ENCODE measurements at places on chromosomes 1 and 21.

GRCh38 chr1:115771847-115772457, 3.4 kb upstream of the CASQ2 start:
- no peak for DNase-seq

GRCh38 chr1:58003059-58003458, 543.5 kb downstream of the OMA1 start:
- DNase-seq, result no peak

- DNase-seq, result no peak
These were observed 208.5 kb upstream of the SNX7 start for GRCh38 chr1:98453066-98453465.

GRCh38 chr1:22959545-22960360, 12.9 kb downstream of the LACTBL1 start:
- DNase-seq, result no peak

GRCh38 chr1:6602669-6603237, at the start of gene KLHL21:
Gene KLHL21, minus strand, starts transcription at chr1:6602869. Its CDS starts 52 bp downstream, at chr1:6602817.
- peak; percentile 79 for DNase-seq

DNA sequence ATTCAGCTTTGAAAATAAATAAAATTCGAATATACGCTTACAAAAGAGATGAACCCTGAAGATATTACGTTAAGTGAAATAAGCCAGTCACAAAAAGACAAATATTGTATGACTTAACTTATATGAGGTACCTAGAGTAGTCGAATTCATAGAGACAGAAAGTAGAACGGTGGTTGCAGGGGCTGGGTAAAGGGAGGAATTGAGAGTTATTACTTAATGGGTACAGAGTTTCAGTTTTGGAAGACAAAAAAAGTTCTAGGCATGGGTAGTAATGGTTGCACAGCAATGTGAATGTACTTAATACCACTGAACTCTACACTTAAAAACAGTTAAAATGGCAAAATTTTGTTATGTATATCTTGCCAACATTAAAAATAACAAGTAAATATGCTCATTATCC, 48.6 kb upstream of the ZNHIT6 start:
- no peak for DNase-seq

DNA sequence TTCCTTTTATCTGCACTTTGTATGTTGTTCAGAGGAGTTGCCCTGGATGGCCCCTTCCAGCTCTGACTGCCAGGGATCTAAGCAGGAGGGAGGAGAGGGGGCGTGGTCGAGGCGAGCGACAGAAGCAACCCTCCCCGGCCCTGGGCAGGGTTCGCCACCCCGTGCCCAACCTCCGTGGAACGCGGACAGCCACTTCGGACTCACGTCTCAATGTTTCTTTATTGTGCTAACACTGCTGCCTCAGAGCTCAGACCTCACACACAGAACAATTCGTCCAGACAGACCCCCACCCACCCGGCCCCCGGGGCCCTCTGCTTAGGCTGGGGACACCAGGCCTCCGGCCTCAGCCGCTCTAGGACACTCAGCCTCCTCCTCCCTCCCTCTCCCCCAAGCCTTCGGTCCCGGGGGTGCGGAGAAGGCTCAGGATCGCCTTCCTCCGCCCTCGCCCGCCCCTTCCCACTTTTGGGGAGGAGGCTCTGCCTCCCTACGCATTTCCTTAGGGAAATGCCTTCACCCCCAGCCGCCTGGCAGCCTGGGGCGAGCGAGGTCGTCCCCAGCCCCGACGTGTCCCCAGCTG, 8.3 kb downstream of the VSIG8 start:
- no peak for DNase-seq

GRCh38 chr1:202045705-202046104, 35.3 kb downstream of the ELF3 start:
- DNase-seq, result no peak

- peak; percentile 21 for DNase-seq
These were observed 93.0 kb upstream of the BMP8A start for GRCh38 chr1:39398278-39399021.

GRCh38 chr1:93526431-93526830, 78.5 kb downstream of the FNBP1L start:
- no peak for DNase-seq

DNA sequence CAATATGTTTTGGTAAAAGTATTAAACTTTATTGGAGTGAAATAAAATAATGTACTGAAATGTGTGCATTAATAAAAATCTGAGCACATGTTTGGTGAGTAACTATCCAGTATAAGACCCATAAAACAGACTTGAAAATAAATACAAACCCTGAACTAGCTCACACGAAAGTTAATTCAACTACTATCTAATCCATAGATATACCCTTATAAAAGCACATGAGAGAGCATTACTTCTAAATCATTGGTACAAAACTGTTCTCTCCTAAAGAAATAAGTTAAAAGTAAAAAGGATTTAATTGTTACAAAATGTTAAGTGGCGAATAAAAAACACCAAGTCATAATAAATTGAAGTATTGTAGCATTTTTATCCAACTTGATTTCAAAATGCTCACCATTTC, 295.6 kb downstream of the PTPRC start:
- DNase-seq, result no peak

DNA sequence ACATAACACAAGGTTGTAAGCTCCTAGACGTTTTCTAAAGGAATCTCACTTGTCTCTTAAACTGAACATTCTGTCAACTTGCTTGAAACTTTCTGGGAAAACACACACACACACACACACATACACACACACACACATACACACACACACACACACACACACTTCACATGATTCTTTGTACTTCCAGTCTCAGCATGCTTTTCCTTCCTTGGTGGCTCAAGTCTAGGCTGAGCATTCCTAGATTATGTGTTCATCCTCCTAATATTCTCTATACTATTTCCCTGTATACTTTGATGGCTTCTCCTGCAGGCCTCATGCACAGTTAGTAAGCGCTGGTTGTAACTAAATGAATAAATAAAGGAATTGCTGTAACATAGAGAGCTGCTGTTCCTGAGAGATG, 372.1 kb downstream of the PTPRC start:
- DNase-seq, result no peak

- no peak for DNase-seq
These were observed 12.3 kb downstream of the SERTAD4 start for GRCh38 chr1:210244746-210245367.

DNA sequence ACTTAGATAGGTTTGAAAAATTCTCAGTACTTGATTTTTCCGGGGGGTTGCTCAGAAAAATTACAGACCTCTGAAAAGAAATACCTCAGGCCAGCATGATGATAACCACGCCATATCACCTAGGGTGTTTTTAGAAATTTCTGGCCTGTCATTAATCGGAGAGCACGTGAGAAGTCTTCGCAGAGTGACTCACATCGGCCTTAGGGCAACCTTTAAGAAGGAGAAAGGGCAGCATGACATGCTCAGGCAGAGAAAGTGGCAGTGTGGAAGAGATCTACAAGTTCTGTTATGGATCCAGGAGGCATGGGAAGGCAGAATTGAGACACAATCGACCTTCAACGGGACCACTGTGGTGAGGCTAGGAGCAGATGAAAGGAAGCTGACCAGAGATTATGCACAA, 506.3 kb downstream of the LMO4 start:
- DNase-seq, result no peak

- DNase-seq, result no peak
These were observed 349.6 kb downstream of the MATN1 start for GRCh38 chr1:30373471-30374399.

DNA sequence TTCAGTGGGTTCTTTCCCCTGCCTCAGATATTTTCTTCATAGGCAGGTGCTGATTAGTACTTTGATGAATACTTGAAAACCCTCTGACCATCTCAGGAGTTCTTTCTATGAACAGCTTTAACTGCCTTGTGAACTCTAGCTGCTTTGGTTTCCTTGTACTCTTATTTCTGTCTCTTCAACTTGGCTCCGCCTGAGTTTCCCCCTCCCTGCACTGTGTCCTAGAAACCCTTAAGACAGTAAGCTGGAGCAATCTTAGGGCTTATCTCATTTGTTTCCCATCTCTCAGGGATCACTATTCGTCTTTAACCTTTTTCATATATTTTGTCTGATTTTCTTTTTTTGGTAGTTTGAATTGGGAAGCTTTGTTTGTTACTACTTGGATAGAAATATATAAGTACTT, 99.1 kb downstream of the PKN2 start:
- no peak for DNase-seq

DNA sequence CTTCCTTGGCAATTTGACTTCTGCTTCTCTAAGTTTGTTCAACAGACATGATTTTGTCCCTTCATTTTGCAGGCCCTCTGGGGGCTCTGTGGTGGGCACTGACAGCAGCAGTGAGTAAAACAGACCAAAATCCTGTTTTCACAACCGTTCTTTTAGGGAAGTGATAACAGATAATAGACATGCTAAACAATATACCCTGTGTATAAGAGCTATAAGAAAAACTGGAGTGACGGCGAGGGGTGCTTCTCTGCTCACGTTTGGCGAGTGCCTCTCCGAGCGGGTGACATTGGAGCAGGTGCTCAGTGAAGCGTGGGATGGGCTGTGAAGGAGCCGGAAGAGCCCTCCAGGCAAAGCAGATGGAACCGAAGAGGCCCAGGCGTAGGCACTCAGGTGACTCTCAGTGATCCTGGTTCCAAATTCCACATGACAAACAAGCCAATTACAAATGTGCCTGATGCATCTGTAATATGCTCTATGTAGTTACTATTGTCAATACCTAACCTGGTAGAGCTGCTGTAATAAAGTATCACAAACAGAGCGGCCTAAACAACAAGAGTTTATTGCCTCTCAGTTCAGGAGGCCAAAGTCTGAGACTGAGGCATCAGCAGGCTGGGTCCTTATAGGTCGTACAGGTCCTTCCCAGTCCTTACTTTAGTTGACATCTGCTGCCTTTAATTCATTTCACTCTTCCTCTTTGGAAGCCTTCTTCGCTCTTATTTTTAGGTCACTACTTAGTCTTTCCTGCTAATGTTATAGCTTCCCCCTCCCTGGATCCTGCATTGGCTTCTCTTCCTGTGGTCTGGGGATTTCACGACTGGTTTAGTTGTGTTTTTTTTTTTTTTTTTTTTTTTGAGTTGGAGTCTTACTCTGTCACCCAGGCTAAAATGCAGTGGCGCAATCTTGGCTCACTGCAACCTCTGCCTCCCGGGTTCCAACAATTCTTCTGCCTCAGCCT, 20.1 kb downstream of the OR2B11 start:
- DNase-seq, result no peak

DNA sequence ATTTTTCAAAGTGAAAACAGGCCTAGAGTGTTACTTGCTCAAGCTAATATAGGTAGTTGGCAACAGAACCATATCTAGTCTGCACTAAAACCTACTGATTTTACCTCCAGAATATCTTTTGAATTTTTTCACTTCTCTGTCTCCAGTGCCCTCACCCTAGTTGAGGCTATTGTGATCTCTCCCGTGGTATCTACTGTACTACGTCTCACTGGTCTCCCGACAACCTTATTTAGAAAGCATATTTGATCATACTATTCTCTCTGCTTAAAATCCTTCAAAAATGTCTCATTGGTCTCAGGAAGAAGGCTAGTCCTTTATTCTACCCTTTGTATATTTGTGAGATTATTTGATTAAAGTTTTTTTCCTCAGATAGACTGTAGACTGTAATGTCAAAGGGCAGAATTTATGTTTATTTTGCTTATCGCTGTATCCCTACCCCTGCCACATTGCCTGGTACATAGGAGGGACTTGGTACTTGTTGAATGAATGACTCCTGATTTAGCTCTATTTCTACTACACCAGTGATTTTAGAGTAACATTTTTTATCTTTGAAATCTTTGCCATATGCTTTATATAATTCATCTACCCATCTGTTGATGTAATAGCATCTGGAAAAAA, 135.5 kb upstream of the KIAA1614 start:
- DNase-seq, result no peak

DNA sequence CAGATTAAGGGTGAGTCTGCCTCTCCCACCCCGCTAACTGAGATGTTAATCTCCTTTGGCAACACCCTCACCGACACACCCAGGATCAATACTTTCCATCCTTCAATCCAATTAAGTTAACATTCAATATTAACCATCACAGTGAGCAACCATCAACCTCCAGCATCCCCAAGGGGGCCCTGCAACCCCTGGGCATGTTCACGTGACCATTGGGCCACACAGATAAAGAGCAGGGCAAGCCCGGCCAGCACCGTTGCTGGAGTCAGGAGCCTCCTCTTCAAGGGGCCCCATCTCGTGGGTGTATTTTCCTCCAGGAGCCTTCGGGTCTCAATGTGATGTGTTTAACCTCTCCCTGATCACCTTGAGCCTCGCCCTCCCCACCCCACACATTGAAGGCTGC, 8.0 kb upstream of the GPR157 start:
- no peak for DNase-seq

DNA sequence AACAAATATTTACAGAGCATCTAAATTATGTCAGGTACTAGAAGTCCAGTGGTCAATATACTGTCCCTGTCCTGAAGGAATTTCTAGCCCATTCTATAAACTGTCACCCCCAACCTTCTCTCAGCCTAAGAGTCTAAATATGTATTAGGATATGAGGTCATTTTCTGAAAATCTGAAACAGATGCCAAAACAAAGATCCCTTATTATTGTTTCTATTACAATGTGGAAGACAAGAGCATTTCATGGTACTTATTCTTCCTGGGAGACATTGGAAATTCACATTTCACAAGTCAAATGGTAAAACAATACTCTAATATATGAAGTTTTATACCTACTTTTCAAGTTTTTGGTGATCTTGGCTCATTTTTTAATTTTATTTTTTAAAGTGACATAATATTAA, 2.6 kb downstream of the CLCA1 start:
- no peak for DNase-seq

DNA sequence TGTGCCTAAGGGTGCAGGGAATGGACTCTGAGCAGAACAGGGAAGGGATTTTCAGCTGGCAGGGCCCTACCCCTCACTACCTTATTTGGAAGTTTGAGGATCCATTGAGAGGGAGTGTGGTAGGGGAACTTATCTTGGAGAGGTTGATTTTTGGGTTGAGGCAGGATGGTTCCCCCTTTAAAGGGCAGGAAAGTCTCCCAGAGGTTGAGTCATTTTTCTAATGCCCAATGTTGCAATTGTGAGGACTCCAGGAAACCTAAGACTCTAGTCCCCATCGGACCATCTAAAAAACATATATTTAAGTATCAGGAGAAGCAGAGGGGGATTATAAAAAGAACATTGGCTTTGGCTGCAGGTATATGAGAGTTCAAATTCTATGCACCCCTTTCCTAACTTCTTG, 47.3 kb downstream of the SAMD13 start:
- DNase-seq, result no peak

GRCh38 chr21:45444385-45444784, 39.4 kb downstream of the COL18A1 start:
- no peak for DNase-seq

DNA sequence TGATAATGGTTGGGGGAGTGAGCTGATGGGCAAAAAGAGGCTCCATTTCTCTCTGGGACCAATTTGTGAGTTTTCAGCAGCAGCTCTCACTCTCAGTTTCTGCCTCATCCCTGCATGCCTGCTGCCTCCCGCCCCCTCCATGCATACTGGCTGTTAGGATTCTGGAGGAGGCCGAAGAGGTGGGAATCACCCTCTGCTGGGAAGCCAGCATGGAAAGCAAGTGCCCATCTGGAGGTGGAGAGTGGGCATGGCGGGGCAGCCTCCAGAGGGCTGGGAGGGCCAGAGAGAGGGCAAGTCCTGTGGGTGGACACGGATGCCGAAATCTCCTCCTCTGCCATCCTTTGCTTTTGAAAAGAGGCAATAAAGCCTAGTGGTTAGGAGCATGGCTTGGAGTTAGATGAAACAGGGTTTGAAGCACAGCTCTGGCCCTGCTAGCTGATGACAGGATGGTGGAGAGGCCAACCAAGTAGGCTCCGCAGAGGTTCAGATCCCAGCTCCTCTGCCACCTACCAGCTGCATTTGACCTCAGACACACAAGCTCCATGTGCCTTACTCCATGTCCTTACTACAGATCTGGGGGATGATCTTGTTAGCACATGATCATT, 113.4 kb downstream of the GRIK3 start:
- DNase-seq, result no peak

Measured in effector memory CD4-positive, alpha-beta T cell (primary cell).